ENCODE measurements at places on chromosomes 6 and 20.

GRCh38 chr20:18032977-18033892 lies 24.5 kb downstream of the OVOL2 start:
- no peak for DNase-seq

DNA sequence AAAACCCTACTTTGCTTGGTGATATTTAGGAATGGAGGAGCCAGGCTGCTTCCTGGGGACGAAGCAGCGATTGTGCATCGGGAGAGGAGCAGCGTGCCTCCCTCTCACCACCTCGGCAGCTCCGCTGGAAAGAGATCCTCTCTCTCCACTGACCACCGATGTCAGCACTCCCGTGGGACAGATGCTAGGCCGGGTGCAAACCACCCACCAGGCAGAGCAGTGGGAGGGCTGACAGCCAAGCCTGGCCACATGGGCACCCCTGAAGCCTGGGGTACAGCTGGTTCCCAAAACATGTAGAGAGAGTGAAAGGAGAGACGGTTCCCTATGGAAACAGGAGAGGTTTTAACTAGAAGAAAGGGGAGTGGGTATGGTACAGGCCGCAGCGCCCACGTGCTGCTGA lies 220.0 kb downstream of the ANKRD60 start:
- DNase-seq, result no peak

DNA sequence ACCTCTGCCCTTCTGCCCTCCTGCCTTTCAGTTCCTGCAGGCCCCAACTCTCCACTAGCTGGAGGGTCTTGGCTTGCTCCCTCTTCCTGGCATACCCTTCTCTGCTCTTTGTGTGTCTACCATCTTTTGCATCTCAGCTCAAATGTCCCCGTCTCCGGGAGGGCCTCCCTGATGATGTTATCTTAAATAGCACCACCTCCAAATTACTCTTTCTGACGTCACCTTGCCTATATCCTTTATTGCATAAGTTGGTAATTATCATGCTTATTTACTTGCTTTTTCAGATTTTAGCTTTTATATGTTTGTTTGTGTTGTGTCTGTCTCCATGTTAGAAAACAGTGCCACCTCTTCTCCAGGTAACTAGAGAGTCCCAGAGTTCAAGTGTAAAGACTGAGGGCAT lies 36.0 kb upstream of the FYN start:
- no peak for DNase-seq

GRCh38 chr6:141491684-141492083 lies 641.0 kb upstream of the GJE1 start:
- no peak for DNase-seq

DNA sequence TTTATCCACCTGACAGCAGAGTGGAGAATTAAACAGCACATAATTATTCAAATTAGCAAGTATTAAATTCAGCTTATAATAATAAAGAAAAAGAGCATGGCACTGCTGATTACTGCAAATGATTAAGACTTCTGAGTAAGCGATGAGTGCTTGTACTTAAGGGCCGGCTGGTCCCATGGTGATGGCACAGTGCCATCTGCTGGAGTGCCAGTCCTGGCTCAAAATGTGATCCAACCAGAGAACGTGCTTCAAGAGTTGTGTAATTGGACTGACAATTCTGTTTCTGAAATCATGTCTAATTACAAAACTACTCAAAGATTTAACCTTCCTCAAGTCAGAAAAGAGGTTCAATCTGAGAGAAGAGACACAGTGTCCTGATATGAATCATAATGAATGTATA lies 181.6 kb upstream of the RGS17 start:
- peak; percentile 70 for DNase-seq

GRCh38 chr20:46770330-46771194 lies 61.1 kb downstream of the SLC2A10 start:
- DNase-seq, result no peak

- DNase-seq, result peak; percentile 6
Measured at GRCh38 chr6:152206072-152206818, 398.8 kb downstream of the ESR1 start.

DNA sequence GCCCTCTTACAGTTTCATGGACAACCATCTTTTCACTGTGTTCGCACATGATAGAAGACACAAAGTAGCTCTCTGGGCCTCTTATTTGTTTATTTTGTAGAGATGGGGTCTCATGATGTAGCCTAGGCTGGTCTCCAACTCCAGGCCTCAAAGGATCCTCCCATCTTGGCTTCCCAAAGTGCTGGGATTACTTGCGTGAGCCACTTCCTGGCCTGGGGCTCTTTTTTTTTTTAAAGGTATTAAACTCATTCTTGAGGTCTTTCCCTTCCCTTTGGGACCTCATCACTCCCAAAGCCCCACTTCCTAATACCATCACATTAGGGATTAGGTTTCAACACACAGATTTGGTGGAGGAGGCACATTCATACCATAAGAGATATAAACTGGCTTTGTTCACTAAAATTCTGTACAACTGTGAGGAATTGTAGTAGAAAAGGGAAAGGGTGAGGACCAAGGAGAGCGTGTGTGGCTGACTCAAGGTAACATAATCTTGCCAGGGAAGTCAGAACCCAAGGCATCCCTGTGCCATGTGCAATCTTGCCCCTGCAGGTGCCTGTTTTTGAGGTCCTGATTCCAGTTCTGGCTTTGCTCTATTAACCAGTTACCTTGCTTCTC lies 45.5 kb downstream of the EIF2S2 start:
- DNase-seq, result no peak

- DNase-seq, result no peak
Measured at GRCh38 chr6:109458774-109459531, 3.4 kb upstream of the MICAL1 start.

GRCh38 chr20:9508240-9508661 lies 6.1 kb upstream of the LAMP5 start:
- DNase-seq, result no peak

- DNase-seq, result peak; percentile 51
Measured at GRCh38 chr6:123091091-123091895, 95.3 kb downstream of the CLVS2 start.

DNA sequence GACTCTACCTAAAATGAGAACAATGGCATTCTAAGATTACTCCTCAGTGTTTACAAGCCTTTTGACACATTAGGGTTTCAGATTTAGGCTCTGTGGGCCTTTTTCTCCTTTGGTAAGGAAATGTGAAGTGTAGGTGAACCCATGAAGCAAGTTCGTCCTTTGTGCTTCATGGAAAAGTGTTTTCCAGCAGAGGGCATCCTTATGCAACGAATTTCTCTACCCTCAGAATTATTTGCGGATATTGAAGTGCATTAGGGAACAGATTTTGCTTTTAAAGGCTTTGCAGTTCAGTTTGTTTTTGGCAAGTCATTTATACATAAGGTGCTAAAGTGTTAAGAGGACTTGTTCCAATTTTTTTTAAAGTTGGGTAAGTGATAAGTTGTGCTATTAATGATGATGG lies 55.7 kb upstream of the FERMT1 start:
- DNase-seq, result peak; percentile 38

GRCh38 chr6:127918506-127919427 lies 17.9 kb upstream of the THEMIS start:
- no peak for DNase-seq

GRCh38 chr20:8721098-8721497 lies 347.8 kb upstream of the PLCB4 start:
- peak; percentile 13 for DNase-seq

DNA sequence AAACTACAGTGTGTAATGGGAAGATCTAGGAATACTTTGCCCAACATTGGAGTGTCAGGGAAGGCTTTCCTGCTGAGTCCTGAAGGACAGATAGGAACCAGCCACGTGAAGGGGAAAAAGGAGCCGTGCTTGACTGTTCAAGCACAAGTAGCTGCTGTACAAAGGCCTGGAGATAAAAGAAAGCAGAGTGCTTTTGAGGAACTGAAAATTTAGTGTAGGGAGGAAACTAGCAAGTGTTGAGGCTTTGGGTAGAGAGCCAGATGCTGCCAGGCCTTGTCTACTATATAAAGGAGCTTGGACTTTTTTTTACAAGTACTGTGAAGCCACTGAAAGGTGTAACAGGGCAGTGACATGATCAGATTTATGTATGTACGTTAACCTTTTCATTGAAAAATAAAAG lies 39.0 kb downstream of the DSE start:
- no peak for DNase-seq

- DNase-seq, result no peak
Measured at GRCh38 chr6:74250161-74250818, 554.3 kb downstream of the CD109 start.

DNA sequence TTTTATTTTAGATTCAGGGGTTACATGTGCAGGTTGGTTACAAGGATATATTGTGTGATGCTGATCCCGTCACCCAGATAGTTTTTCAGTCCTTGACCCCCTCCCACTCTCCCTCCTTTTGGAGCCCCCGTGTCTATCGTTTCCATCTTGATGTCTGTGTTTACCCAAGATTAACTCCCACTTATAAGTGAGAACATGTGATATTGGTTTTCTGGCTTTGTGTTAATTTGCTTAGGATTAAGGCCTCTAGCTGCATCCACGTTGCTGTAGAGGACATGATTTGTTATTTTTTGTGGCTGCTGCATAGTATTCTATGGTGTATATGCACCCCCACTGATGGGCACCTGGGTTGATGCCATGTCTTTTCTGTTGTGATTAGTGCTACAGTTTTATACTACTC lies 178.6 kb downstream of the PLCB1 start:
- DNase-seq, result no peak

DNA sequence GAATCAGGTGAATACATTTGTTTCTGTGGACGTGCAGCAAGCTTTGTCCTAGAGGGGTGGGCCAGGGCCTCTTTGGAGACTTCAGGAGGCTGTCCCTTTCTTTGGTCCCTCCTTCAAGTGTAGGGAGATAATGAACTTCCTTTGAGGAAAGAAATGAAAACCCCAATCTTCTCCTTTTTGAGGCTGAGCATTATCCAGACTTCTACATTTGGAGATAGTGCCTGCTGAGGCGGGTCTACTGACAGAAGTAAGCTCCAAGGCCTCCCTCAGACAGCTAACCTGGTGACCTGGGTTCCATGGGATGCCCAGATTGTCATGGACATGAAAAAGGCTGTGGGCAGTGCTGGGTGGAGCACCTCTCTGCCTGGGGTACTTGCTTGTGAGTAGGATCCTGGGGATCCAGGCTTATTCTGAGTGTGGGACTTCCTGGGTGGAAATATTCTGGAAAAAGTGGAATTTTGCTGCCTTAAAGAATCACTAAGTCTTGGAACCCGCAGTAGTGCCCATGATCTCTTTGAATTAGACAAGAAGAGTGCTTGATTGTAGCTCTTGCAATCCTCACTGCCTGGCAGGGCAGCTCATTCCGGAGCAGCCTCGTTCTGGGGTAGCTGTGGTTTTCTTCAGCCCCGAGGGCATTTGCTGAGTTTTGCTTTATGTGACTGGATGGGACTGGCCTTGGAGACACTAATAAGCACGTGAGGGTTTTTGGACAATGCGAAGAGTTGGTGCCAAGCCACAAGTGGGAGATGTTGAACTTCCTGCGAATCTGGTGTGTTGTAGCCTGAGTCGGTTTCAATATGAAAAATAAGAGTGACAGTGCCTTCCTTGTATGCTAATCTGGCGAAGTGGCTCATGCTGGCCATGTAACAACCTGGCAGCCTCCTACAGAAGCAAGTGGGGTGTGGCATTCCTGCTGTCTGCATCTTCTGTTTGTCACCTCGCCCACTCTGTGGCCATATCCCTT lies 28.1 kb downstream of the SNRNP48 start:
- no peak for DNase-seq

DNA sequence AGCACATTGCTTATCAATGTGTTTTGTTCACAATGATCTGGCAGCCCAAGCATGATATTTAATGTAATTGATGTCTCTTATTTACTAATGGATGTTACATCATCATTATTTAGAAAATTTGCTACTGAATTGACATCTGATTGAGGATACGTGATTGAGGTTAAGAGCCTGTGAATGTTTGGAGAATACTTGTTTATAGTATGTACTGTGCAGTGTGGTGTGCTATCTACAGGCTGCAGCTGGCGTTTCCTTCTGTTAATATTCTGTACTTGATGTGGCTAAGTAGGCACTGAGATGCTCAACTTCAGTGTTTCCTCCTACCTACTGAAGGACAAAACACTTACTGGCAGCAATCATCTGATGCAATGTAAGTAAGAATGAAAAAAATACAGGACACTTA lies 709.6 kb upstream of the FLRT3 start:
- no peak for DNase-seq

DNA sequence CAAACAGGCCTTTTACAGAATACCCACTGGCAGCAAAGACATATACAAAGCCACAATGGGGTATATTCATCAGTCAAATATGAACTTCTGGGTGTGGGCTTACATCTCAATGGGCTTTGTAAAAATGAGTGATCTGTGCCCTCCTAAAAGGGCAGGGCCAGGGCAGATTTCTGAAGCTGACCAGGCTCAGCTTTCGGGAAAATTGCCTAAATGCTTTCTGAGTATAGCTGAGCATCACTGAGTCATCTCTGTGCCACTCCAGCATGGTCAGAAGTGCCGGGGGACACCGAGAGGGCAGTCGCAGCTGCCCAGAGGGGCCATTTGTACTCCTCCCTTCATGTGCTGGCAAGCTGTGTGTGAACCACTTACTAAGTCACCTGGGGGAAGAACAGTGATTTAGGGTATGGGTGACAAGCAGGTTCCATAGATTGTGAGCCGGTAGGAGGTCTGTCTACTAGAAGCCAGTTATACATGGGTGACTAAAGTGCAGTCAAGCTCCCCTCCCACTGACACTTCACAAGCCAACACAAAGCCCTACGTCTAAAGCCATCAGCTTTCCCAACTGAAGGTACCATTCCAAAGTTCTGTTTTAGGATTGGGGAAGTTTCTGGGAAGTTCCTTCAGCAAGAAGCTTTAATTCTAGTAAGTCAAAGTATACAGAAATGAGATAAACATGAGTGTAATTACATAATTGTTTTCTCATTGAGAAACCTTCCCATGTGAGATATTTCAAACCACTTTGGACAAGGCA lies 147.6 kb upstream of the TAB2 start:
- DNase-seq, result no peak

All from A549 (cell line).